ENCODE measurements at places on chromosomes 2 and 18.

DNA sequence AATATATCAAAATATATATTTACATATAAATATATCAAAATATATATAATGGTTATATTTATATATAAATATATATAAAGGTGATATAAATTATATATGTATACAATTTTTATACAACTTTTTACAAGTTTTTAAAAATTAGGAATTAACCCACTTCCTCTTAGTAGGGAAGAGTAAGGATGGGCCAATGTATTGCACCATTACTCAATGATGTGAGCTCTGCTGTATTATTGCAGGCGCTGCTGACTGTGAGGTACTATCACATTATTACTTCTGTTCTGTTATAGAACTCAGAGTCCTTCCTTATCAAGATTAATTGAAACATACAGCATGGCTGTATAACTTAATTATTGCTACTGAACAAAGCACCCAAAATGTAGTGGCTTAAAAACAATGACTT is 46.0 kb downstream of the CCDC195 start:
- no peak for DNase-seq

- DNase-seq, result no peak
Measured at GRCh38 chr2:127953128-127953718, 67.5 kb upstream of the AMMECR1L start.

- DNase-seq, result no peak
Measured at GRCh38 chr2:165640247-165640929, 153.7 kb downstream of the GALNT3 start.

DNA sequence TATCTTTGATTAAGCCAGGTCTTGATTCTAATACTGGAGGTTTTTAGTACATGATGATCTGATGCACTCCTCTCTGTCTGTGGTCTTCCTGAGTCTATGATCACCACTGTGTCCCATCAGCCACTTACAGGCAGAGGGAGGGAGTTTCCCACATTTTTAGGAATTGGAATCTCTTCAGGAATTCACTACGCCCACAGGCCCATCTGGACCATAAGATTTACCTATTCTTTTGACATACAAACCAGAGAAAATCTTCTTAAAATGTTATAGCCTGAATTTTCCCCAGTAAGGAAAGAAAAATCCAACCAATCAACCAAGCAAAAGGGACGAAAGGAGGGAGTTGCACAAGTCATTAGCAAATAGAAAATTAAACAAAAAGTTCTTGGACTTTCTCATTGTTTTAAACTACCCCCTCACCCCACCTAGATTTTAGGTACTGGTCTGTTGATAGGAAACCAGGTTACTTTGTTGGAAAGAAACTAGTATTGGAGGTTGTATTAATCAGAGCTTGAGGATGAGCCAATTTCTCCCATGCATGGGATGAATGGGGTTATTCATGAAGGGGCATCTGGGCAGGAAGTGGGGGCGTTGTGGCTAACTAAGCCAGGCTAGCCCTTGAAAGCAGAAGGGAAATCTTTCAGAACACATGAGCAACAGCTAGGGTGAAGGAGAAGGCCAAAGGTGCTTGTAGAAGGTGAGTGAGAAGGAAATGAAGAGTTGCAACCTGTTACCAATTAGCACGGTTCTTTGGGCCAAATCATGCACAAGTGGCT is 328.2 kb upstream of the MEX3C start:
- no peak for DNase-seq

- no peak for DNase-seq
Measured at GRCh38 chr2:156199588-156199987, 132.9 kb downstream of the NR4A2 start.

Measured in cortex of kidney (tissue), 1 donor.